Effector CD4-positive, alpha-beta T cell (primary cell): ENCODE measurements at places on chromosomes 2 and 18.

- no peak for DNase-seq
Measured at GRCh38 chr2:12036640-12036983, 290.2 kb downstream of the LPIN1 start.

DNA sequence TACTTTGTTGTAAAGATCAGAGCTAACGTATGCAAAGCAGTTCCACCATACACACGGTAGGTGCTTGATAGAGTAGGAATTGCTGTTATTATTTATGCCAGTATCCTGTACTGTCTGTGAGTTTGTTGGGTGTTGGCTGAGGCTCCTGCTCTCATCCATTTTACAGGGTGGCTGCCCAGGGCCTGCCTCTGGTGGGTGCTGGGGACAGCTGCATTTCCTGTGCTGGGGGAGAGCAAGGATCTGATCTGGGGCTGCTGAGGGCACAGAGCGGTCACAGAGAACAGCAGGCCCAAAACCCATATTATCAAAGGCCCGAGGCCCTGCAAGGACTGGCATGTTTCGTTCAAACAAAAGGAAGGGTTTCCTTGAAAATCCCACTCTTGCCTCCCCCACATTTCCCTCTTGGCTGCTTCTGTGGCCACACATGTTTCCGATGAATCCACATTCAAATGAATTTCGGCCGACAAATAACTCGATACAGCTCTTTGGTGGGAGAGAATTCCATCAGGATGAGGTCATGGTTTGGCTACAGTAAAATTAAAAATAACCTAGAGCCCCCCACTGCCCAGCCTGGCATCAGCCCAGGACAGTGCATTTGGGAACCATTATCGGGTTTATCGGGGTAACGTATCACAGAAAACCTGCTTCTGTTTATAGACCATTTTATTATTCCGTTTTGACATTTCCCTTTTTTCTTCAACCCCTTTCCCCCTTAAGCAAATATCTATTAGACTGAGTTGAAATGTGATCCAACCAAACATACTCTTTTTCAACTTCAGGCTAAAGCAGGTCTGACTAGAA lies 143.4 kb downstream of the CYRIA start:
- DNase-seq: no peak

DNA sequence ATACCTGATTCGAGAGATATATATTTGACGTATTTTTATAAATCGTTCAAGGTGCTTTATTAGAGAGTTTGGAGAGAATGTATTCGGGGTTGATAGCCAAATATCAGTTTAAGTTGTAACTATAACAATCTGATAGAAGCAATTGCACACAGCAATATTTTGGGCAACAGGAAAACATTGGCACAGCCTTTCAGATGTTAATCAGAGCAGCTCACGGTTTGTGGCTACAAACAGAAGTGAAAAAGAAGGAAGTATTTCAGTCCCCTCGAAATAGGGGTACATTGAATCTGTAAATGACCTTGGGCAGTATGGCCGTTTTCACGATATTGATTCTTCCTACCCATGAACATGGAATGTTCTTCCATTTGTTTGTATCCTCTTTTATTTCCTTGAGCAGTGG lies 20.6 kb downstream of the SERPINB10 start:
- DNase-seq: no peak

DNA sequence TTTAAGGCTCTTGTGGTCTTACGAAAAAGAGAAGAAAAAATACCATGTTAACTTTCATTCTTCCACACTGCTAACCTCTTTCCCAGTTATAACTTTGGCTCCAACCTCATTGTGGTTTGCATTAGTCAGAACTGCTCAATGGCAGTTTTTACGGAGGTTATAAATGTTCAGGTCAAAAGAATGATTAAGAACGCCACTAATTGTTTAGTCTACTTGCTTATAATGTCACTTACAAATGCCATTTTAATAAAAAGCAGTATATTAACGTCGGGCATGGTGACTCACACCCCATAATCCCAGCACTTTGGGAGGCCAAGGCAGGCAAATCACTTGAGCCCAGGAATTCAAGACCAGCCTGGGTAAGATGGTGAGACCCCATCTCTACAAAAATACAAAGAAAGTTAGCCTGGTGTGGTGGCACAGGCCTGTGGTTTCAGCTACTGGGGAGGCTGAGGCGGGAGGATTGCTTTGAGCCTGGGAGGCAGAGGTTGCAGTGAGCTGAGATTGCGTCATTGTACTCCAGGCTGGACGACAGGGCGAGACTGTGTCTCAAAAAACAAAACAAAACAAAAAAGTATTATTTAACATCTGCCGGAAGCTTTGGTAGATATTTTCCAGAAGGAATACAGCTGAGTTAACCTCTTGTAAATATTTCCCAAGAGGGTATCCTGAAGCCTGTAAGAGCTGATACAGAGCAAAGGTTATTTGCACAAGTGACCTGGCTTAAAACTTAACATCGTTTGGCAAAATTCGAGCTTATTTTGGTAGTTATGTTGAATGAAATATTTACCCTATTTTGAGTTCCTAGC lies 5.1 kb downstream of the AGPS start:
- DNase-seq: no peak

DNA sequence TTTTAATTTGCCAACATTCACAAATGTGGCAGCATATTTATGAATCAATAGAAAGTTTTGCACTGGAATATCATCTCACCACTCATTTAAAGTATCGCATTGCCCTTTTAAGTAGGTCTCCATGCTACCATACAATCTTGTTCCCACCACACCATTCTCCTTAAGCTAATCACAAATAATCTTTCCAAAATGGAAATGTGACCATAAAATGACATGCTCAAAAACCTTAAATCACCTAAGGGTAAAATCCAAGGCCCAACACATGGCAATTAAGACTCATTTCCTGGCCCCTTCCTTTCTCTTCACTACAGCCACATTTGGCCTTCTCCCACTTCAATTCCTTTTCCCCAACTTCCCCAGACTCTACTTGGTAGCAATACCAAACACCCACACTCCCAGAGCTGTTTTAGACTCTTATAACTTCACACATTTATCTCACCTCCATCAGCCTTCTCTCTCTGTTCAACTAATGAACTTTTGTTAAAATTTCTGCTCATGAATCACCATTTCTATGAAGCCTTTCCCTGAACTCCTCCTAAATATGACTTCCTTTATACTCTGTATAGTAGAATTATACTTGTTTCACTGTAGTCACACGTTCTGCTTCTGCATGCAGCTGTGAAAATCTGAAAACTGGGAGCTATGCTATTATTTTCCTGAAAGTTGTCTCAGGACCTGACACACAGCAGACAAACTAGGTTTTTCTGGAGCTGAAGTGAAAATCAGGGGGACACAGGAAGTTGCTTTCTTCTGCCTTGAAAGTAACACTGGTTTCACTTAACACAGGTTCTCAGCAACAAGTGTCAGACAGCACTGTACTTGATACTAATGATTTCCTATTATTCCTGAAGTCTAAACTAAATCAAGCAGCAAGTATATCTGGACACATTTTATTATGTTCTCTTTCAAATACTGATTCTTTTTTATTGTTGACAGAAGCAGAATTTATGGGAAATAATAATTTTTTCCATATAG lies 303.9 kb downstream of the ZEB2 start:
- DNase-seq: no peak

DNA sequence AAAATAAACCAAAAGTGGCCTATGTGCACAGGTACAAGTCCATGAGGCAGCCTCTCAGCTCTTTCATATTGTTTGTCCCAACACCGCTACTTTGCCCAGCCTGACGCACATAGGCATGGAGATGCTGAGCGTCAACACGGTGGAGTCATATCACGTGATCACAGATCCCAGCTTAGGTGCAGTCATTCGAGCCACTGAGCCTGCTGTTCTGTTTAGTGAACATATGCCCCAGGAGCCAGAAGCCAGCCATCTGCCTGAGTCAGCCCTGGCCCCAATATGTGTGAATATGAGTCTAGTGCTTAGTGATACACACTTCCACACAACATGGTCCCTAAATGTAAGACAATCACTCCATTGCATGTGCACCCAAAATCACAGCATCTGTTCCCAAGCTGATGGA lies 88.2 kb upstream of the LCLAT1 start:
- no peak for DNase-seq

- no peak for DNase-seq
Measured at GRCh38 chr2:96832754-96833507, 10.9 kb downstream of the ANKRD23 start.

GRCh38 chr2:31138037-31138962 lies at the start of gene GALNT14:
TSS of gene GALNT14 (minus strand) at chr2:31138440. CDS start at chr2:31138086, 354 bp downstream.
- DNase-seq: no peak

GRCh38 chr18:43662657-43663056 lies 385.4 kb upstream of the SYT4 start:
- no peak for DNase-seq

- DNase-seq: no peak
Measured at GRCh38 chr18:23209031-23209430, 73.7 kb downstream of the CABLES1 start.

GRCh38 chr2:136215908-136216472 lies 98.0 kb upstream of the CXCR4 start:
- no peak for DNase-seq

DNA sequence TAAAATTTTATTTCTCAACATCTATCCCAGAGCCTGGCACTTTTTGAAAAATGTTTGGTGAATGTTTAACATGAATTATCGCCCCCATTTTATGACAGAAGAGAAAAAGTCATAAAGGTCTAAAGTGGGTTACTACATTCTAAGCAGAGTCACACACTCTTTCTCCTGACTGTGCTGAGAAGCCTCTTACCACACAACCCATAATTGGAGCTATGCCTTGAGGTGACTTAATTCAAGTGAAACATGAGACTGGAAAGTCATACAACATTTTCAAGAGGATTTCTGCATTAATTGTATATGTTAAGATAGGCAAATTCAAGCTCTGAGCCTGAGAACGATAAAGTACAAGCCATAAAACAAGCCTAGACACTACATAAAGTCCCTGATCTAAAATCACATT lies 3.1 kb upstream of the DSEL start:
- DNase-seq: no peak

DNA sequence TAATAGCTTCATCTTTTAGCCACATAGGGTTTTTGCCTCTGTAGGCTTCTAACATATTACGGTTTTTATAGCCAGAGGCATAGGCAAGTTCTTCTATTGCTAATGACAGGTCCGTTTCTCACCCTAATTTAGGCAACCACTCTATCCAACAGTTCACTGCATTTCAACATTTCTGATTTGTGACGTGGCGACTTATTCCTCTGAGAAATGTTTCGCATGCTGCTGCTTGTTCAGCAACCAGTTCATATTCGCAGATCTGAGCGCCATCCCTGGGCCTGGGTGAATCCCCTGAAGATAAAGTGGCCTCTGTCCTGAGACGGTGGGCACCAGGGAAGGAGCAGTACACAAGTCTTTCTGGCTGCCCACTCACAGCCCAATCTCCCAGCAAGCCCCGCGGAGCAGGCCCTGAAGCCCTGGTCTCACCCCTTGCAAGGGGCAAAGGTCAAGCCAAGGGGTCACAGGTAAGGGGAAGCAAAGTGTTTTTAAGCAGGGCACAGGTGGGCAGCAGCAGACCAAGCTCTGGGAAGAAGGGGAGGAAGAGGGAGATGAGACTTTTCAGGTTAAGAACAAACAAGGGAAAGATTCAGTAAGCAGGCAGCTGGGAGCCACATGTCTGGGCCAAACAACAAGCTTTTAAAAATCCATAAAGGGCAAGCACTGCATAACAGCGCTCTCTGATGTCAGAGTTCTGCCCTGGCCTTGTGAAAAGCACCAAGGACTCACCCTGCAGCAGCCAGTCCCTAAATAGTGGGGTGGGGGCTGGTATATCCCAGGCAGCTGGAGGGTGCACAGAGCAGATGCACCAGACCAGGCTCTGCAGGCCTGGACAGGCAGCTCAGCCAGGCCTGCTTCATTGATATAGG lies 10.8 kb upstream of the COX7A2L start:
- DNase-seq: no peak

GRCh38 chr2:45833968-45834344 lies 182.5 kb downstream of the PRKCE start:
- DNase-seq: no peak

- DNase-seq: no peak
Measured at GRCh38 chr2:109455731-109456691, 157.8 kb downstream of the SEPTIN10 start.

GRCh38 chr2:36753706-36754221 lies 57.3 kb downstream of the VIT start:
- no peak for DNase-seq

DNA sequence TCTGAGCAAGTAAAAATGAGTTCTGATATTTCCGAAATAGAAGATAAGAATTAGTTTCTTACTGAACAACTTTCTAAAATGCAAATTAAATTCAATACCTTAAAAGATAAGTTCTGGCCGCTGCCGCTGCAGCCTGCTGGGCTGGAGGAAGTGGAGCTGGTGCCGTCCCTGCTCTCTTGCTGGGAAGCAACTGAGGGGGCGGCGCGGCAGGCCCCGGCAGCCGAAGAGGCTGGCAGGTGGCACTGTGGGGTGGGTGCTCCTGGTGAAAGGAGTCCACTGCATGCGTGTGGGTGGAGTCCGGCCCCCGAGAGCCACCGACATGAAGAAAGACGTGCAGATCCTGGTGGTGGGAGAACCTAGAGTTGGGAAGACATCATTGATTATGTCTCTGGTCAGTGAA lies 89.5 kb upstream of the ZNF519 start:
- DNase-seq: no peak
